NCI-H1417 (cell line): ENCODE measurements at places on chromosomes 3 and 15.

GRCh38 chr3:100023595-100023994 is 90.7 kb downstream of the FILIP1L start:
- DNase-seq = no peak

- DNase-seq = no peak
Measured at GRCh38 chr3:131218196-131218595, 163.4 kb upstream of the NUDT16 start.

DNA sequence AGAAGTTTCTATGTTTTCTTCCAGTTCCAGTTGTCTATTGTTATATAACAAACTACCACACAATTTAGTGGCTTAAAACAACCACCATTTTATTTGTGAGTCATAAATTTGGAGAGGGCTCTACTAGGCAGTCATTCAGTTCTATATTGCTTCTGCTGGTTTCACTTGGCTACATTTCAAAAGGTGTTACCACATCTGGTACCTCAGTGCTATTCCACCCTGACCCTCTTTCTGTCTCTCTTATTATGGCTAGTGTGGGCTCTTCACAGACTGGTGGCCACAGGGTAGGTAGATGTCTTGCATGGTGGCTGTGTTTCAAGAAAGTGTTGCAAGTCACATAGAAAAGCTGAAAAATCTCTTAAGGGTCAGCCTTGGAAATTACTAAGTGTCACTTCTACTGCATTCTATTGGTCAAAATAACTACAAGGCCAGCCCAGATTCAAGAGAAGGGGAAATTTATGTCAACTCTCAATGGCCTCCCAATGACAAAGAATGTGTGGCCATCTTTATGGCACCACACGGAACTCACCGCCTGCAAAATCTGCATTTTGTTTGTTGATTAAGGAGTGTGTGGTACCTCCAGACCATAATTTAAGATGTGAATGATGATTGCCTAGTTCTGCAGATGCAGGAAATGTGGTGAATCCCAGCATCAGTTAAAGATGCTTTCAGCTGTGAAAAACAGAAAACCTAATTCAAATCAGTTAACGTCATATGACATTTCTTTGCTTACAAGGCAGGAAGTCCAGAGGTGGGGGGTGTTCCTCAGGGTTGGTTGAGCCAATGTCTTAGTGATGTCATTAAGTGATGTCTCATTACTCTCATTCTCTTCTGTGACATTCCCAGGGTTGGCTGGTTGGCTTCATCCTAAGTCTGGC is 105.8 kb upstream of the RASGRP1 start:
- no peak for DNase-seq

DNA sequence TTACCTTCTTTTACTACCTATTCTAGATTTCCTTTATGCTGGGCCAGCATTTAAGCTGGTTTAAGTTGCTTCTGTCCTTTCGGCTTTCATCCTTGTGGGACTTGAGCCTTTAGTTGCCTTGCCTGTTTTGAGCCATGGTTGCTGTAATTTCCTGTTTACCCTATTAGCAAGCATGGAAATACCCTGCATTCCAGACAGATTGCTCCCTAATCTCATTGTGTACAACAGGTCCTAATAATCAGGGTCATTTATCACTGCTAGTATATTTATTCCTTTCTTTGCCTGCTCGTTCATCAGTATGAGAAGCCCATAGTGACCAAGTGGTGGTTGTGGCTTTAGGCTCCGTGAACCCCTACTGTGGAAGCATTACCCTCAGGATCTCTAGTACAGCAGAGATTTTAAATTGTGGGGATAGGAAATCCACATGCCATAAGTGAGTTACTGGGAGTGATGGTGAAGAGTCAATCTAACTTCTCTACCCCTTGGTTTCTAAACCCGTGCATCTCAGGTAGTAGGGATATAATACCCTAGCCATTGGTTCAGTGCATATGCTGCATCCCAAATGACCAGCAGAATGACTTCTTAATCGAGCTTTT is 31.9 kb downstream of the NCK1 start:
- DNase-seq = no peak

- DNase-seq = peak; percentile 36
Measured at GRCh38 chr3:150362515-150363302, 45.4 kb upstream of the TSC22D2 start.

GRCh38 chr3:175805825-175806224 is 946.7 kb downstream of the NAALADL2 start:
- no peak for DNase-seq

GRCh38 chr3:29618395-29619282 is 337.8 kb downstream of the RBMS3 start:
- DNase-seq = no peak

- no peak for DNase-seq
Measured at GRCh38 chr15:80246425-80246894, 5.6 kb downstream of the CTXND1 start.

DNA sequence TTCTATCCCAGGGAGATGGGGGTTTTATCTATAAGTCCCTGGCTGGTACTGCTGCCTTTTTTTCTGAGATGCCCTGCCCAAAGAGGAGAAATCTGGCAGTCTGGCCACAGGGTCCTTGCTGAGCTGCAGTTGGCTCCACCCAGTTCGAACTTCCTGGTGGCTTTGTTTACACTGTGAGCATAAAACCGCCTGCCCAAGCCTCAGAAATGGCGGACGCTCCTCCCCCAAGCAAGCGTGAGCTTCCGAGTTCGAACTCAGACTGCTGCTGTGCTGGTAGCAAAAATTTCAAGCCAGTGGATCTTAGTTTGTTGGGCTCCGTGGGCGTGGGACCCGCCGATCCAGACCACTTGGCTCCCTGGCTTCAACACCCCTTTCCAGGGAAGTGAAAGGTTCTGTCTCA is 126.8 kb upstream of the SUCLG2 start:
- no peak for DNase-seq

DNA sequence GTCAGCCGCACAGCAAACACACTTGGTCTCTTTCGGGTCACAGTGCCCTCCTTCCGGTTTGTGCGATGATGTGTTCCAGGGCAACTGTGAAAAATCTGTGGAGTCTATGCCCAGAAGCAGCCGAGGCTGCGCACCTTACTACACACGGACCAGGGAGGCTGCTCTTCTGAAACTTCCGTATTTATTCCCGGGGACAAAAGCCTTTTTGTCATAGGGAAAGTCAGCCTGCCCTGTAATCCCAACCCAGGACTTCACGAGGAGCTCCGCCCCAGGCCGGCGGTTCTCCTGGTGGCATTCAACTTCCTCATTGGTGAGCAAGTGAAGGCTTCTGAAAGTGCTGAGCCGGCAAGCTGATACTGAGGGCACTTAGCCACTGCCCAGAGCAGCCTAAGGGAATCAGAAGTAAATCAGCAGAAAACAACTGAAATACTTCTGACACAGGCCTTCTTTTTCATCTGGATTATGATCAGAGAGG is 126.5 kb downstream of the FMN1 start:
- DNase-seq = peak; percentile 65

- DNase-seq = no peak
Measured at GRCh38 chr3:19954676-19955075, 7.8 kb downstream of the RAB5A start.

GRCh38 chr3:37218206-37218605 is 43.8 kb upstream of the LRRFIP2 start:
- no peak for DNase-seq

DNA sequence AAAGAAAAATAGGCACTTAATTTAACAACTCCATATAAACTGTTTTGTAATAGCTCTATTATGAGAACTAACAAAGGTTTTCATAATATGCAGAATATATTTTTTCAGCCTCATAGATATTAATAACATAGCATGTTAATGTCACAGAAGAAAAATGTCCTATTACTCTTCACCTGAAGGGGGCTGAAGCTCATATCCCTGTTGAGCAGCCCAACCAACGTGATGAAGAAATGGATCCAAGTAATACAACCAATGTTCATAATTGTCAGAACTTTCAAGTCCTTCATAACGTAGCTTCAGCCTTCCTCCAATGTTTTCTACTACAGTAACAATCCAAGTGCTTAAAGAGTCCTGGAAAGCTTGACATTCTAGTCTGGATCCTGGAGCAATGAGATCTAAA is 34.5 kb upstream of the STIMATE start:
- no peak for DNase-seq

GRCh38 chr15:73345658-73346057 is 23.1 kb downstream of the HCN4 start:
- peak; percentile 98 for DNase-seq

GRCh38 chr15:57827021-57827420 is 120.5 kb downstream of the POLR2M start:
- no peak for DNase-seq

- DNase-seq = no peak
Measured at GRCh38 chr3:54003136-54003535, 111.5 kb upstream of the SELENOK start.

GRCh38 chr3:105040026-105040622 is 326.6 kb upstream of the ALCAM start:
- no peak for DNase-seq

- no peak for DNase-seq
Measured at GRCh38 chr3:140216249-140216648, 281.3 kb downstream of the CLSTN2 start.

GRCh38 chr3:43013256-43013655 is 34.1 kb downstream of the GASK1A start:
- DNase-seq = no peak

DNA sequence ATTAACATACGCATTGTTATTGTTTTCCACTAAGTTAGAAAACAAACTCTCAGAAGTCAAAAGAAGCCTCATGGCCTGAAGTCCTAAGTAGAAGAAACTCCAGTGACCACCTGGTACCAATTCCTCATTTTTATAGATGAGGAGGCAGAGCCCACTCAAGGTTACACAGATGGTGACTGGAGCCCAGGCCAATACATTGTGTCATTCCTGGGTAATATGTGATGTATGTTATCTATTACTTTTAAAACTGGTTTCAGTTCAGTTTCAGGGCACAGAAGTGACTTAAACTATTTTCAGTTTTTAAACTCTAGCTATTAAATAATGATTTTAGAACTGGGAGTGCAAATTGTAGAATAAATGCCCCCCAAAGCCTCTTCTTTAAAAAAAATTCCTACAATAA is 66.7 kb upstream of the STXBP5L start:
- DNase-seq = no peak

DNA sequence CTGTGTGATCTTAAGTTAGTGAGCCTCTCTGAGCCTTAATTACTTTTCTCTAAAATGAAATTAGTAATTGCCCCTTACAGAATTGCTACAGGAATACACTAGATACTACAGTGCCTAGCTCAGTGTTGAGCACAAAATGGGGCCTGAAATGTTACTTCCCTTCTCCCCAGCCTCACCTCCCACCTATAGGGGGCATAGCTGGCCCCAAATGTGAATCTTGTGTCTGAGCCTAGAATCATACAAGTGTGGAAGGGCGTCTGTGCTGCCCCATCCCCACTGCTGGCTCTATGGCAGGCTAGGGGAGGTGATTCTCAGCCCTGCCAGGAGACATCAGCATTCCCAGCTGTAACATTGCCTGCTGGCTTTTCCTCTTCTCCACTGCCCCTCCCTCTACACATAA is 42.7 kb downstream of the IFT122 start:
- no peak for DNase-seq

DNA sequence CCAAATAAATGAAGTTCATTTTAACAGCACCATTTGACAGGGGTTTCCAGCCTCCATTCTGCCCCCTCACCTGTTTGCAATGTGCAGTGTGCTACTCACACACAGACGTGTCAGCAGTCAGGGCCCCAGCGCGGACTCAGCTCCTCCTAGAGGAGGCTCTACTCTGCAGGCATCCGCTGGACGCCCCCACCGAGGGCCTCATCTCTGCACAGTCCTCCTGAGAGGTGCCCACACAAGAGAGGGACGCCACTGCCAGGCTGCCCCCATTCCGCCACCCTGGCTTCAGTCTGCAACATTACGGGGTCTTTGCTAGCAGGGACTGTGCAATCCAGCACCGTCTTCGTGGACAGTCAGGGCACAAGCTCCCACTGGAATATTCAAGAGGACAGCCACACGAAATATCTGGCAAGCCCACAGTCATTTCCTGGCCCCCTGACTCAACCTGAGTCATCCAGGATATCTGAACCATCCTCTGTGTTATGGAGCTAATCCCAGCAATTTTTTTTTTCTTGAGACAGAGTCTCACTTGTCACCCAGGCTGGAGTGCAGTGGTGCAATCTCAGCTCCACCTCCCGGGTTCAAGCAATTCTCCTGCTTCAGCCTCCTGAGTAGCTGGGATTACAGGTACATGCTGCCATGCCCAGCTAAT is 255.0 kb downstream of the OCA2 start:
- no peak for DNase-seq

- no peak for DNase-seq
Measured at GRCh38 chr3:132840201-132840700, 118.0 kb upstream of the NPHP3 start.

DNA sequence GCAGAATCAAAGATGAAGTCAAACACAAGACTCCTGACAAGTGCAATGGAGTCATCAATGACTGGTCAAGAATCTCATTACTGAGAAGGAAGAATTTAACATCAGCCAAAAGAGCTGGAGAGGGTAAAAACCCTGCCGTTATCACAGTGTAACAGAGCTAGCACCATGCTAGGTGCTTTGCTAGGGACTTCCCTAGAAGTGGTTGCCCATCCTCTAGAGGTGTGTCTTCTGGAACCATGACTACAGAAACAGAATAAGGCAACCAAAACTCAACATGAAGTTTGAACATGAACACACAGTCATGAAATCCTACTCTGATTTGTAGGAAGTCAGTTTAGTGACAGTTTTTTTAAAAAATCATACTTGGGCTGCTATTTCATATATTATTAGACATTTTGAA is 9.5 kb downstream of the ACAD11 start:
- DNase-seq = no peak

DNA sequence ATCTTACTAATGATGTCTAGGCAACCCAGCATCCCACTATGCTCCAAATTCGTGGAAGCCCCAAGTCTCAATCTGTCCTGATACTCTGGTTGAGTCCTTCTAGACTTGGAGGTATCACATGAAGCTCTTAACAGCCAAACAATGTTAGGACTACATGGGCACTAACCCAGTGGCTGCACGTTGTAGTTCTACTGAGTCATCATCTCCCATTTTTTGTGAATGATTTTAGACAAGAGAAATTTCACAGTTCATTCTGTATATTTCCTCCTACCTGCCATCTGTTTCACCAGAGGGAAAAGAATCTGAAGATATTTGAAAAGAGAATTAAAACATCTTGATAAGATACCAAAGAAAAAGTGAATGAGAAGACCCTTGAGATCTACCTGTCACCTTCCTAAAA is 9.8 kb upstream of the WWTR1 start:
- DNase-seq = no peak

DNA sequence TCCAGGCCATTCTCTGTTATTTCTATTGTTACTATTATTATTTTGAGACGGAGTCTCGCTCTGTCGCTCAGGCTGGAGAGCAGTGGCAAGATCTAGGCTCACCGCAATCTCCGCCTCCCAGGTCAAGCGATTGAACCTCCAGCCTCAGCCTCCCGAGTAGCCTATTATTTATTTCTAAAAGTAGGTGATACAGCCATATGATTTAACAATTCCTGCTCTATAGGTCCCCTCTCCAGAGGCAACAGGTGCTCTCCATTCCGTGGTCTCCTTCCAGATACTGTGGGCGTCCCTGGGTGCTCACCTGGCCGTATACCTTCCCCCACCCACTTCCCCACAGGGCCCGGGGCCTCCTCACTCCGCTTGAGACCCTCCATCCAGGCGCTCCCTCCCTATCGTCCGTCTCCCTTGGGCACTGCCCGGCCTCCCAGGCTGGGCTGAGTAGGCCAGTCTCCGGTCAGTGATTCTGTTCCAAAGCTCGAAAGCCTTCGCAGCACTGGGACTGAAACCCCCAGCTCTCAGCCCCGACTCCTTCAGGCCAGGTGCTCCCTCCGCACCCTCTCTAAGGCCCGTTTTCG is 708 bp upstream of the PTPN23 start:
- no peak for DNase-seq

- DNase-seq = no peak
Measured at GRCh38 chr3:121462565-121462964, 83.2 kb downstream of the POLQ start.

- peak; percentile 7 for DNase-seq
Measured at GRCh38 chr15:63232405-63232804, 43.0 kb downstream of the RAB8B start.
